ENCODE measurements at places on chromosomes 5 and 9.
A peak's percentile ranks its signal among the peaks of the same experiment; 100 is the strongest.

- no peak for DNase-seq
Observed at GRCh38 chr5:74085782-74086181, 459.8 kb downstream of the ARHGEF28 start.

- DNase-seq, result no peak
Observed at GRCh38 chr9:127714951-127715469, 453 bp downstream of the PTRH1 start.

- no peak for DNase-seq
Observed at GRCh38 chr5:28703651-28704260, 1665.4 kb upstream of the CDH9 start.

GRCh38 chr9:2241461-2241835, 226.3 kb downstream of the SMARCA2 start:
- peak; percentile 47 for DNase-seq

GRCh38 chr9:23153058-23153457, 673.0 kb downstream of the ELAVL2 start:
- no peak for DNase-seq

- DNase-seq, result peak; percentile 28
Observed at GRCh38 chr5:93611976-93612854, 29.2 kb downstream of the NR2F1 start.

GRCh38 chr5:133907075-133907474, 61.4 kb downstream of the C5orf15 start:
- no peak for DNase-seq

DNA sequence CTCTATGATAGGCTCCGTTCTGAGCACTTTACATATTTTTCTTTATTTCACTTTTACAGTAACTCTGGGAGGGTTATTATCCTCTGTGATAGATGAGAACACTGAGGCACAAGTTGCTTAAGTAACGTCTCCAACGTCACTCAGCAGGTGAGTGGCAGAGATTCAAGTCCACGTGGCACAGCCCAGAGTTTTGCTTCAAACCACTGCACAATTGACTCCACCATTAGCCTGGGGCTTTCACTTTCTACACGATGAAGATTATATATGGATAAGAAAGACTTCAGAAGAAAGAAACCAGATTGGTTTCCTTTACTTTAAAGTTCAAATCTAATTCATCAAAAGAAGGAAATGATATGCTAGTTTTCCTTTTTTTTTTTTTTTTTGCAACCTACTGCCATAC, 245.9 kb downstream of the SYK start:
- DNase-seq, result no peak

- DNase-seq, result no peak
Observed at GRCh38 chr5:179870403-179870903, 11.8 kb upstream of the MRNIP start.

DNA sequence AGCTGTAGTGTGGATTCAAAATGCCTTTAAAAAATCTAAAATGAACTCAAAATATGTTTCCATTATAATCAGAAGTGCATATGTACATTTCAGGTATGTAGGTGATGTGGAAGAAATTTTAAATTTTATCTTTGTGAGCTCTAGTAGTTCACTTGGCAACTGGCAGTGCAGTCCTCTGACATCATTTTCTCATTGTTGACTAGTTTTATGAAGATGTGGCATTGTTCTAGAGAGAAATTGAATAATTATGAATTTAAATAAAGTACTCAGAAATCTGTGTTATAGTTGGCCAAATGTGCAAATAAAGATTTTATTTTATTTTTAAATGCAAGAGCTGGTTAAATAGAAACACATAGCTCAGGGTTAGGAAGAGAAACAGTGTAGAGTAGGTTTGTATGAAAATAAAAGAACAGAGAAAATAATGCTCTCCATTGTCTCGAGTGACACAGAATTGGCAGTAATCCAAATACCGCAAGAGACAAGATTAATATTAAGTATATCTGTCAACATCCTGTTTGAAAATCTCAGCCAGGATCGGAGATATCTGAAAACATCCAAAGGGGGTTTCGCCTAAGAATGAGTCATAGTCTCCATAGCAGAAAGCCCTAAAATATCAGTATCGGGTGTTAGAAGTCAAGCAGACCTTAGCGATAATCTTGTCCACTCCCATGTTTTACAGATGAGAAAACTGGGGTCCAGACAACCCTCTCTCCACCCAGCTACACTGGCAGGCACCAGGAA, 189.4 kb downstream of the CCDC192 start:
- DNase-seq, result peak; percentile 21

GRCh38 chr9:116066221-116066620, 87.4 kb upstream of the PAPPA start:
- DNase-seq, result no peak

- DNase-seq, result no peak
Observed at GRCh38 chr5:162824360-162824759, 613.0 kb upstream of the CCNG1 start.

DNA sequence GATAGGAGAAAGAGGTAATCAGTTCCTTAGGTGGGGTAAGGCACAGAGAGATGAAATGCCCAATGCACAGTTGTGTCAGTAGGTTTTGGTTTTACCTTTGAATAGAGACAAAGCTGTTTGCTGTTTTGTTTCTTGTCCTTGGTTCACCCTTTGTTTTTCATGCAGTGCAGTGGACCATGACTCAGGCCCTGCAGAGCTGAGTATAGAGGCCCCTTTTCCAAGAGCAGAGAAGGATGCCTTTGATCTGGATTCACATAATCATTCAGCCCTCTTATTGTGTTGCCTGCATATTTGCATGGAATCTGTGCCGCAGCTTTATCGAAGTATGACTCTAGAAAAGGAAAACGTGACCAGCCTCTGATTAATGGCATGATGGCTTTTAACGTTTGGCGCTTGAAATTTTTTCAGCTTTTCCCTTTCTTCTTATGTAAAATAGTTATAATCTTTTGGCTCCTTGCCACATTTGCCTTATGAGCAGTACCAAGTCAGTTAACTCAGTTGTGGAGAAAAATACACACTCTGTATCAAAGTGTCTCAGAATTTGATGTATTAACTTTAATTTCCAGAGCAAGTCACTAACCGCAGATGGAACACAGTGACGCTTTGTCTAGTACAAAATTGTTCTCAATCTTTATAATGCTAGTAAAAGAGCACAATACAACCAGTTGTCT, 197.6 kb downstream of the KDM4C start:
- DNase-seq, result no peak

GRCh38 chr9:96241391-96241809, 60.6 kb downstream of the HSD17B3 start:
- no peak for DNase-seq

DNA sequence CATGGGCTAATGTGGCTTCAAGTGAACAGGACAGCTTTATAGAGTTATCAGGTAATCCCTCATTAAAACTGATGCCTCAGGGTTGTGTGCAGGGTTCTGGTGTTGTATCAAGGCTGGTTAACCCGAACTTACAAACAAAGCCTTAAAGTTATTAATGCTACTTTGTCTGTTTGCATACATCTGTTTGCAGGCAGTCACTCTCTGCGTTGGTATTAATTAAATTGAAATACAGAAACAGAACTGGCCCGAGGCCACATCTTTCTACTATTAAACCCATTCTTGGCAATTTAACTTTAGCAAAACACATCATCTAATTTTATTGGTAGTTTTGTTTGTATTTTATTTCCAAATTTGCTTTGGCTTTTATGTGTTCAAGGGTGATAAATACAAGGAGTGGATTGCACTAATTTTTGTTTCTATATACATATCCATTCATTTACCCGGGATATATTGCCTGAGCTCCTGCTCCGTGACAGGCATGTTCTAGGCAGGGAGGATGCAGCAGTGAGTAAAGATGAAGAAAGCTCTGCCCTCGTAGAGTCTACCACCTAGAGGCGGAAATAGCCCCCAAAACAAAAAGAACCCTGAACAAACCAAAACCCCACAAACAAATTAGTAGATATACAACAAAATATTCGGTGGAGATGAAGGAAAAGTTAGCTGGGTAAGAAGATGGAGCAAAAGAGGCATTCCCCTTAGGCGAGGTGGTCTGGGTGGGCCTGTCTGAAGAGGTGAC, 164.2 kb downstream of the MACROH2A1 start:
- no peak for DNase-seq

DNA sequence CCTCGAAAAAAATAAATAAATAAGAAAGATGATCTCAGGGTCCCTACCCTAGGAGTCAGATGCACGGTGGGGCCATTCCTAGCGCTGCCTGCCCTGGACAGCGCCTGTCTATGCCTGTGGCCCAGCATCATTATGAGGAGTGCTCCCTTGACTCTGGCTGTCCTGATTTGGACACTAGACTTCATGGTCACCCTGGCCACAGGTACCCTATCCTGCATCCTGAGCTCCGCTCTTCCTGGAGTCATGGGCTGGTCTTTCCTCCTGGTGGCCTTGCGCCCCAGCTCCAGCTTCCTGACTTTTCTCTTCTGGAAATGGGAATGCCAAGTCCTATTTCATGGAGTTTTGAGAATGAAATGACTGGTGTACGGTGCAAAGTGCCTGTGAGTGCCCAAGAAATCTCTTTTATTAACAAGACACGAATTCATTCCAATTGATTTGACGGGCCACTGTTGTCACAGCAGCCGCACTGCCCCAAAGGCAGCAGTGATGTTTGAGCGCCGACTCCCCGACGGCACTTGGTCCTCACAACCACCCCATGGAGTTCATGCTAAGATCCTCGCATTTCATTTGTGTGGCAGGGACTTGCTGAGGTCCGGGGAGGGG, 564 bp upstream of the AIF1L start:
- no peak for DNase-seq

- no peak for DNase-seq
Observed at GRCh38 chr5:55618318-55618717, 83.6 kb upstream of the PLPP1 start.

DNA sequence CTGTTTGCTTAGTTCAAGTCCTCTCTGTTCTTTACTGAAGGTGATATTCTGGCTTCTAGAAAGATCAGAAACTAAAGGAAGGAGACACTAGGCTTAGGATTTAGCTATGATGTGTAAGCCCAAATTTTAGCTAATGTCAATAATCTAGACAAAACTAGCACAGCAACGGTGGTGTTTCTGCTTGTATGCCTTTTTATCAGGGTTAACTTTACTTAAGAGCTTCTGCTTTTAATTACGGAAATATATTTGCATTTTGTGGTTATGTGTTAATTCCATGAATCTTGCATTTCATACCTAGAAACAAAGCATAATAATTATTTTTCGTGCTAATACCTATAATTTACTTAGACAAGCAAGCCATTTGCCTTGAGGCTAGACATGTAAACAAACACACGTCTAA, 96.1 kb downstream of the PAX5 start:
- DNase-seq, result no peak

- no peak for DNase-seq
Observed at GRCh38 chr5:168227001-168227400, 64.4 kb upstream of the WWC1 start.

- DNase-seq, result no peak
Observed at GRCh38 chr9:95822015-95822414, 53.5 kb upstream of the ERCC6L2 start.

GRCh38 chr5:126863402-126863801, 86.5 kb downstream of the LMNB1 start:
- no peak for DNase-seq

GRCh38 chr9:79817438-79818004, 245.8 kb downstream of the TLE4 start:
- no peak for DNase-seq

GRCh38 chr5:52798938-52799337, 11.2 kb downstream of the ITGA1 start:
- no peak for DNase-seq

DNA sequence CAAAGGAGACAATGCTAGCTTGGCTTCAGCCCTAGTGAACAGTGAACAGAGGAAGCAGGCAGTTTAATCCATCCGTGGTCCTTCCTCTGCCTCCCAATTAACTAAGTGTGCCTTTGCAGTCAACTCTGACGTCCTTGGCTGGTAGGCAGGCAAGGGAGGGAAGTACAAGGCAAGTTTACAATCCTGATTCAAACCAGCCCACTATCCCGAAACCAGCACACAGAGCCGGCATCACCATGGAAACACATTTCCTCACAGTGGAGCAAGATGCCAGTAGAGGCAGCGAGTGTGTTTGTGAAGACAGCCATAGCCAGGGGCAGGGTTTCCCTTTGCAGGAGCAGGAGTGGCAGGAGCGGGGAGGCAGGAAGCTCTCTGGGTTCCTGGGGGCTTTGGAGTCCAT, 73.9 kb downstream of the GOLPH3 start:
- DNase-seq, result peak; percentile 7

DNA sequence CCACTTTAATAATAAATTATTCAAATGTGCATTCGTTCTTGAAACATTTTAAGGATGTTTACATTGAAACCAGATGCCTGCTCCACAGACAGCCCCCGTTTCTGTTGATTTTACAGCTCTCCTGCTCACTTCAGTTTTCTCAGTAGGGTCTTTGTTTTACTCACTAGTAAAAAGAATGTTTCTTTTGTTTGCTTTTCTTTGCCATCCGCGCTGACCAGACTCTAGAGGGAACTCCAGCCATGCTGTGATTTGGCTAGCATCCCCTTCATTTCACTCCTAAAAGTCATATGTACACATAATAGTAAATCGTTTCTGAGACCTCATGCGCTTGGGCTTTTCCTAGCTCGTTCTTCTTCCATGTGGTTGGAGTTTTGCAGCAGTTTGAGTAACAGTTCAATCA, 28.7 kb upstream of the PALM2AKAP2 start:
- no peak for DNase-seq

- no peak for DNase-seq
Observed at GRCh38 chr5:94391996-94392395, 226.4 kb downstream of the KIAA0825 start.

DNA sequence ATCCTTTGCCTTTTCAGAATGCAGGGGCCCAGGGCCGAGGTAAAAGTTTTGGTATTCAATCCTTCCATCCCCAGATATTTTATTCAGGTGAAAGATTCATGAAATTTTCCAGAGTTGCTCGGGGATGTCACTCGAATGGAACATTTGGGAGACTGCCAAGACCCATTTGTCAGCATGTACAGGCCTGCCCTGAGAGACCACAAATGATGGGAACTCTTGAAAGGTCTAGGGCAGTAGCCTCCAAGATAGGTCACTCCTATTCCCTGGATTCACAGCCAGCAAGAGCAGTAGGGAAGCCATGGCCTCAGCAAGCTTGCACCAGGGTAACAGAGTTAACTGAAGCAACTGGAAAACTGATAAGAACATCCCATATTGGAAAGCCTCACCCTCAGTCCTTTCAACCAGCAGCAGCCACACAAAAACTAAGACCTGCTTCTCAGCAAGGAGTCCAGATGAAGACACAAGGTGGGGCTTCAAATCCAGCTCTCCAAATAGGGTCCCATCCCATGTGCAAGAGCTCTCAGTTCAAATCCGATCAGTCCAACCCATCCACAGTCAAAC, 12.5 kb downstream of the CARD6 start:
- no peak for DNase-seq

Measured in caudate nucleus (tissue), 63 donors.